Osteocyte (in vitro differentiated cells): ENCODE measurements at places on chromosomes 2 and 18.

DNA sequence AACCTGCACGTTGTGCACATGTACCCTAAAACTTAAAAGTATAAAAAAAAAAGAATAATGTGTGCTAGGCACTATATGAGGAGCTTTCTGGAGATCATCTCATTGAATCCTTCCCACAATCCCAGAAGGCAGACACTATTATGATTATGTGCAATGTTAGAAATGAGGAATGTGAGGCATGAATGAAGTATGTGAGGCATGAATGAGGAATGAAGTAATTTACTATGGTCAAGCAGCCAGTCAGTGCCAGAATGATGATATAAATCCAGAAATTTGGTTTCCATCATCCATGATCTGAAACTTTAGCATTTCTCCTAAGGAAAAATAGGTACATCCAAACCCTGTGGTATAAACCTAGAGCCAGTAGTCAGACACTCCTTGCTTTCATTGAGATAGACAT, 42.0 kb downstream of the CCDC148 start:
- no peak for DNase-seq

GRCh38 chr2:219680958-219681693, 53.7 kb downstream of the SLC4A3 start:
- DNase-seq = no peak

DNA sequence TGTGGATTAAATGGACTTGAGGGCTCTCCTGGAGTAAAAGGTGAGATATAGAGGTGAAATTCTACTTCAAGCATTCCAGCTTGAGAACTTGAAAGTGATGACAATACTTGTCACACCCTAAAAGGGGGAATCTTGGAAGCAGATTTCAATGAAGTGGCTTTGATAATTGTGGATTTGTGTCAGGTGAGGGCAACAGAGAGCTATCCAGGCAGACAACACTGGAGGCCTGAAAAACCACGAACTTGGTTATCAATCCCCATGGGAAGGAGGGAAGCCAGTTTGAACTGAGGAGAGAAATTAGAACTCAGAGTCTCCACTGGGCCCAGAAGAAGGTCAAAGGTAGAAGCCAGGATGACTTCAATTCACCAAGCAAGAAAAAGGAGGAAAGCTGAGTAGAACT, 263.9 kb downstream of the FIGN start:
- no peak for DNase-seq

DNA sequence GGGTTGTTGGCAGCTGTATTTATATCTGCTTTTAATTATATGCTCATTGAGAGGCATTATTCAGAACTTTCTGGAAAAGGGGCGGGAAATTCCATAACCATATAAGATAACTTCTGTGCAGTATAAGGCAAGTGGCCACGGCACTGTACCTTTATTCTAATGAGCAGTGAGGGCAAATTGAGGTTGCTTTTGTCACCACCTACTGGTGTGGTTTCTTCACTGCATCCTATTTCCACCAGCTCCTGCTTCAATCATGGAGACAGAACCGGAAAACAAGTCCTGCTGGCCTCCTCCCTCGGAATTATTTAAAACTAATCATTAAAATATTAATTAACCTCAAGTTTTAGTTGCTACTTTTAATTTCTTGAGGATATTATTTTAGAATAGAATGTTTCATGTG, 759.4 kb downstream of the CBLN2 start:
- no peak for DNase-seq

GRCh38 chr2:138000009-138000408, 35.7 kb downstream of the HNMT start:
- no peak for DNase-seq

- peak; percentile 48 for DNase-seq
Observed at GRCh38 chr18:8461544-8461943, 147.7 kb upstream of the RAB12 start.

GRCh38 chr2:111679202-111679601, 204.8 kb downstream of the ANAPC1 start:
- DNase-seq = no peak

DNA sequence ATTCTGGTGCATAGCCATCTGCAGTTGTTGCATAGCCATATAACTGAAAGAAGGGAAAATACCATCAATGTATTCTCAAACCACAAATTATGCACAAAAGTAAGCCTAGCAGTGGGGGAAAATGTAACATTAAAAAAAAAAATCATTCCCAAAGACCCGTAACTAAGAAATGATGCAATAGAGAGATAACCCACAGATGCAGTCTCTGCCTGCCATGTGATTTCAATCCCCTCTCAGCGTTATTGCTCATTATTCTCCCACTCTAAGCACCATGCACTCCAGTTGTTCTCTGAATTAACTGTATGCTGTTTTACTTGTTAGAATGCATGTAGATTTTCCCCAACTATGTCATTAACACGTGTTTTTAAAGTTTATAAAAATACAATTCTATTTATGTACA, 14.1 kb downstream of the DSC1 start:
- DNase-seq = no peak

GRCh38 chr2:240739797-240740196, 48.1 kb downstream of the AQP12A start:
- DNase-seq = no peak

- DNase-seq = no peak
Observed at GRCh38 chr2:69945941-69946340, 15.5 kb downstream of the ASPRV1 start.

GRCh38 chr2:84906900-84907714, 1.7 kb downstream of the TMSB10 start:
- DNase-seq = no peak

- DNase-seq = no peak
Observed at GRCh38 chr2:20618886-20619521, 31.9 kb downstream of the HS1BP3 start.

DNA sequence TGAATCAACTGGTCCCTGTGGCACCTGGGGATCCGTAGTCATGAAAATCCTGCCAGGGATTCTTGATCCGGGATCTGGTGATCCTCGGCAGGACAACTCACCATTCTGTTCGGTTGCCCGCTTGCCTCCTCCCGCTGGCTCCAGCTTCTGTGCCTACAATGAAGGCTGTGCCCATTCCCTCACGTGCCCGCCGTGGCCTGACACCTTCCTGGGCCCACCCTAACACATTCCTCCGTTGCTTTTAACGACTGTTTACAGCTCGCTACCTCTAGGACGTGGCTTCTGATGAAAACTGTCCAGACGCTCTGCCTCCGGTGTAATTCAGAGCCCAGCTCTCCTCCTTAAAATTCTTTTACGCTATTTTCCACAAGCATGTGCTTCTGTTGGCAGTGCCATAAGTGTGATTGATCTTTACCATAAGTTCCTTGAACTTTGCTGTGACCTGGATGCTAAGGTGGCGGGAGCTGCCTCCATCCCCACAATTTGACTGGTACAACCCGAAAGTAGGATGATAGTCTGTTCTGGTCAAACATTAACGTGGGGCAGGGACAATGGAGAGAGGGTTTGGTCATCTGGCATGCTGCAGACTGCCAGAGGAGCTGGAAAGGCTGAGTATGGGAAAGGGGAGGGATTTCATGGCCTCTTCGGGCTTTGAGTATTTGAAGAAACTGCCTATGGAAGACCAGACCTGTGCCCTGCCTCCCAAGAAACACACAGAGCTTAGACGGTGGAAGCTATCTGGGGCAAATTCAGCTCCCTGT, 206.8 kb upstream of the TNP1 start:
- no peak for DNase-seq

DNA sequence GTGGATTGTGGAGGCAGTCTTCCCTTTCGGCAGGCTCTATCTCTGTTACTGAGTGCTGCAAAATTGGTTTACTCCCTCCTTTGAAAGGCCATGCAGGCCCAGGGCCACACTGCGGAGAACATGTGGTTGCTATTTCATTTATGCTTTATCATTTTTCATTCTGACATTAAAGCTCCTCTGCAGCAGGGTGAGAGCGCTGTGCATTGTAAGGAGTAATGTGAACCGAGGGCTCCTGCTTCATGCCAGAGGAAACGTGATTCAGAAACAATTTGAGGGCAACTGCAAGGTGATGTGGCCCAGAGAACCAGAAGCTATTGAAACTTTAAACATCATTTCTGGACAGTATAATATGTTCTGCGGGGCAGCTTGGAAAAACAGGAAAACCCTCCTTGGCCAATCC, 341.6 kb upstream of the NT5C1B start:
- DNase-seq = no peak

- no peak for DNase-seq
Observed at GRCh38 chr2:241072553-241073165, 29.4 kb downstream of the MTERF4 start.

DNA sequence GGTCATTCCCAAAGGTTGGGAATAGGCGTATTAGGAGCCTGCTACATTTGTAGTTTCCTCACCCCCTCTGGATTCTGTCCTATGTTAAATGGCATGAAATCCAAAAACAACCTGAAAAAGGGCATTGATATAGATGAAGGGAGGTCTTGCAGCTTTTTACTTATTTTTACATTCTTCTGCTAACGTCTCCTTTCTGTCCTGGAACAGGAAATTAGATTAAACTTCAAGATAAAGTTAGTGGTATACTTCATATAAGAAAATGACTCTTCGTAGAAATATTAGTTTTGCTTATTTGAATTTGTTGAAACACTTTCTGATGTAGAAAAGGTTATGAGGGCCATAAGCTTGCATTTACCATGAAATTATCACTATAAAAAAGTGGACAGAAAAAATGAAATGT, 694.5 kb downstream of the ADCYAP1 start:
- DNase-seq = no peak

DNA sequence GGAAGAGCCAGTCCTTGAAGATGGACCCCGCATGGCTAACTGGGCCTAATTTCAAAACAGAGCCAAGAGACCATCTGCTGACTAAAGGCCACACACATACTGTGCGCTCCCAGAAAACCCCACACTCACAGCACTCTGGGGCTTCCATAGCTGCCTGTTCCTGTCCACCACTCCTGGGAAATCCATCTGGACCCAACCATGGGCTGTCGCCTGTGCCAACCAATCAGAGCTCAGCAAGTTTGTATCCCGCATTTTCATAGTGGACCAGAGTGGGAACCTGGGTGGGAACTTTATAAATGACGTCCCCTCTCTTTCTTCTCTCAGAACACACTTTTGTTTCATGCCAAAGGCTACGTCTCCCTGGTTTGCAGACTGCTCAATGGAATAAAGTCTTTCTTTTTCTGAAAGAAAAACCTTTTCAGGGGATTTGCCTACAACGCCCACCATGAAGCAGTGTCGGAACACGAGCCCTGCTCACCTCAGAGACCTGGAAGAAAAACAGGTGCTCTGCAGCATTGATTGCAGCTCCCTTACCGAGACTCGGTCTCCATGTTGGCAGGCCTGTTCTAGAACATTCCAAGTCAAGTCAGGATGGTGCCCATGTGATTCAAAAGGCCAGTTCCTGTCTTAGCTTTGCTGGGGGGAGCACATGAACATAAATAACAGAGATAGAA, 137.2 kb upstream of the GPC1 start:
- DNase-seq = peak; percentile 40

DNA sequence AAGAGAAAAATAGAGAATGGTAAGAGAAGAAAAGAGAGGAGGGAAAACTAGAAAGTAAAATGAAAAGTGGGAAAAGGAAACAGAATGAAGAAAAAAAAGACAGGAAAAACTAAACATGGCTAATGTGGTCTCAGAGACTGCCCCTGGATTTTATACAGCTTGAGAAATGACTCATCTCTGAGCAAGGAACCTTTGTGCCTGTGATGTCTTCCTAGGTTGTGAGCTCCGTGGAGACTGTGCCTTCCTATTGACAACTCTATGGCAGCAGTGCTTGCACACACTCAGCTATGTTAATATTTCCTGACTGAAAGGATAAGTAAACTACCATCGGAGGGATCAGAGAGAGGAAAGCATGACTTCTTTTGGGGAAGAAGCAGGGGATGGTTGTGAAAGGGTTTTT, 203.8 kb downstream of the RDH14 start:
- DNase-seq = no peak

DNA sequence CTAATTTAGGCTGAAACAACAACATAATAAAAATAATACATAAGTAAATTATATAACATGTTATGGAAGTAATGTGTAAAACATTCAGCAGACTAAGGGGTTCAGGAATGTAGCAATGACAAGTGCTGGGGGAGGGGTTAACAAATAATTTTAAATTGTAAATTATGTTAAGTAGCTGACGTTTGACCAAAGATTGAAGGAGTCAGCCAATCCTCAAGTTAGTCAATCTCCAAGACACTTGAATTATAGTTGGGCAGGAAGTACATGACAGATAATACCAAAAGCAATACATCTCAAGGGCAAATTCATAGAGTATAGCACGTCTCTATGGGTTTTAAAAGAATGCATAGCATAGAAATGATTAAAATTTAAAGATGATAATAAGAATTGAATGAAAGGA, 89.1 kb downstream of the KCNH7 start:
- DNase-seq = no peak

GRCh38 chr2:76008001-76008702, 297.4 kb upstream of the GCFC2 start:
- DNase-seq = no peak

DNA sequence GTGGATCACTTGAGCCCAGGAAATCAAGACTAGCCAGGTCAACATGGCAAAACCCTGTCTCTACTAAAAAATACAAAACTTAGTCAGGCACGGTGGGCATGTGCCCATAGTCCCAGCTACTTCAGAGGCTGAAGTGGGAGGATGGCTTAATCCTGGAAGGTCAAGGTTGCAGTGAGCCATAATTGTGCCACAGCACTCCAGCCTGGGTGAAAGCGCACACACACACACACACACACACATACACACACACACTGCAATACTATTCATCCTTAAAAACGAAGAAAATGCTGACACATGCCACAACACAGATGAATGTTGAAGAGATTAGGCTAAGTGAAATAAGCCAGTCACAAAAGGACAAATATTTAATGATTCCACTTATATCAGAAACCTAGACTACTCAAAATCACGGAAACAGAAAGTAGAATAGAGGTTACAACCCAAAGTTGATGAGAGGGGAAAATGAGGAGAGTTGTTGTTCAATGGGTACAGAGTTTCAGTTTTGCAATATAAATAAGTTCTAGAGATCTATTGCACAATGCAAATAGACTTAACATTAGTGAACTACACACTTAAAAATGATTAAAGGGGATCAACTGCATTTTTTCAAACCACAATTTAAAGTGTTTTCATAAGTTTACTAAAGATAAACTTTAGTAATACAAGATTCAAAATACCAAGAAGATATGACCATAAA, 114.5 kb downstream of the USP34 start:
- no peak for DNase-seq

- DNase-seq = no peak
Observed at GRCh38 chr2:127657232-127657595, 11.3 kb downstream of the GPR17 start.

DNA sequence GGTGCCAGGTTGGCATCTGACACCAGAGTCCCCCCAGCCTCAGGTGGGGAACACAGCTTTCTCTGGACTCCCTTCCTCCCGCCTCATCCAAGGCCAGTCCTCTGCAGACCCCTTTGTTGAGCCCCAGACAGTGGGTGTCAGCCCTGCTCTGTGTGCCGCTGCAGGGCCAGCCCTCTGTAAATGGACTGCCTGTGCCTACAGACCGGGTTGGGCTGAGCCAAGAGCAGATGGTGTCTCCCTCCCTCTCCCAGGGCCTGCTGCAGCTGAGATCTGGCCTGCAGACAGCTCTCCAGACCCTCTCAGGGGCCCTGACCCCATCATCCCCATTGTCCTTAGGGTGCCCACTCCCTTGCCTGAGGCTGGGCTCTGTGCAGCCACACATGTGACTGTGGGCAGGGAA, 160.8 kb downstream of the KLHL29 start:
- no peak for DNase-seq

GRCh38 chr18:59577386-59577655, 119.9 kb downstream of the CCBE1 start:
- DNase-seq = no peak

- no peak for DNase-seq
Observed at GRCh38 chr2:178380763-178381162, 70.2 kb downstream of the PRKRA start.

GRCh38 chr2:104504331-104505073, 349.4 kb upstream of the POU3F3 start:
- no peak for DNase-seq
